Sigmoid colon (tissue), 7 donors: ENCODE measurements at places on chromosomes 11 and 22. TPM values are rescaled to one million over a fixed set of nuclear protein-coding genes. Genes with fewer than 3 reads are reported as not detected.
A peak's percentile ranks its signal among the peaks of the same experiment; 100 is the strongest.

GRCh38 chr11:34978236-34979191 lies 62.1 kb downstream of the PDHX start:
- no peak for DNase-seq

GRCh38 chr22:20771918-20772625 lies 1.8 kb upstream of the SERPIND1 start:
- DNase-seq, result no peak

DNA sequence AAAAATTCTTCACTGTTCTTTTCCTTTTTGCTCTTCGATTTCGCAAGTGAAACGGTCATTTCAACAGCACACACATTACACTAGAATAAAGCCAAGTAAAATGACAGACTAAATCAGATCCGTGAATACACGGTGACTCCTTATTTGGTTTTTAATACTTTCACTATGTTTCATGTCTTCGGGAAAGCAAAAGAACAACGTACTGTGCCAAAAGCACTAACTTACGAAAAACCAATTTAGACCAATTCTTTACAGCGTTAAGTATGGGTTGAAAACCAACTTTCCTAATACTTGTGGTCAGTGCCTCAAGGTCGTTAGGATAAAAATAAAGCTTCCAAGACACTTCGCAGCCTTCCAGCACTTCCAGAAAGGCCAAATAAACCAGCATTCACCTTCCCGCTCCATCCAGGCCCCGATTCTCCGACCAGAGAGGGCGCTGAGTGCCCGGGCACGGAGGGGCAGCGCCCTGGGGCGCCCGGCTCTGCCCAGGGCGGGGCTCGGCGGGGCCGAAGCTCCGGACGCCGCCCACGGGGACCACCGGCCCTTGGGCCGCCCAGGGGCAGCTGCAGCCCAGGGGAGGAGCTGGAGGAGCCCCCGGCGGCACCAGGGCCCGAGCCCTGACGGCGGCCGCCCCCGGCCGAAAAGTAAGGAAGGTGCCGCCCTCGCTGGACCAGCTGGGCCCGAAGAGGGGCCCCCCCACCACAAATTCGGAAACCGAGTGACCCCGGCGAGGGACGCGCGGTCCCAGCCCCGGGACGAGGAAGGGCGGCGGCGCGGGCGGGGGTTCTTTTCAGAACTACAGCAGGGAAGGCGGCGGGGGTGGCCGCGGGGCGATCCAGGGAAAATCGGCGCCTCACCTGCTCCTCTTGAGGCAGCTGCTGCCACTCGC lies 499 bp downstream of the ATL3 start:
- DNase-seq, result peak; percentile 77

The CNTN5 gene
- total RNA-seq, result 0.14 TPM

The NRGN gene
- 0.95 TPM for total RNA-seq
